MV-4-11 (cell line): ENCODE measurements at places on chromosomes 11 and 22.
A peak's percentile ranks its signal among the peaks of the same experiment; 100 is the strongest.

DNA sequence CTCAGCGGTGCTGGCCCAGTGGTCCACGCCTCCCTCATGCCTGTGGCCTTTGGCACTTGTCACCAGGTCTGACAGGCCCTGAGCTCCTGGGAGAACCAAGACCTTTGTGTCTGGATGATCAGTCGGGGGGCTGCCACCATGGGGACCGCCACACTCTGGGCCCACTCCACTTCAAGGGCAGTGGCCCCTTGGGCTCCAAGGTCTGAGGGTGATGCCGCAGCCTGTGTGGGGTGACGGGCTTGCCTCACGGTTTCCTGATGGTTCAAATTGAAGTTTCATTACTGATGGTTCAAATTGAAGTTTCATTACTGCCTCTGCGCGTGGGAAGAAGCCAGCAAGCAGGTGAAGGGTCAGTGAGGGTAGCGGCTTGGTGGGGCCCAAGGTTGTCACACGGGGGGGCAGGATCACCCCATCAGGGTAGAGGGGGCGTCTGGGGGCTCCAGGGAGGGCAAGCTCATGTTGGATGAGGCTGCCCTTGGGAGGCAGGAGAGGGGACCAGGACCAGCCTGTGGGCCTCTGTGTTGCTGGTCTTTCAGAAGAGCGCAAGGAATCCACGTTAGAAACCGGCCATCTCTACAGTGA is 27.5 kb downstream of the TRMU start:
- no peak for DNase-seq

GRCh38 chr22:23225724-23226496 is 45.6 kb downstream of the BCR start:
- DNase-seq, result no peak

- DNase-seq, result no peak
Observed at GRCh38 chr11:3796346-3796745, 1.0 kb downstream of the NUP98 start.

- DNase-seq, result peak; percentile 65
Observed at GRCh38 chr22:50276143-50276542, 6.0 kb upstream of the MAPK11 start.

DNA sequence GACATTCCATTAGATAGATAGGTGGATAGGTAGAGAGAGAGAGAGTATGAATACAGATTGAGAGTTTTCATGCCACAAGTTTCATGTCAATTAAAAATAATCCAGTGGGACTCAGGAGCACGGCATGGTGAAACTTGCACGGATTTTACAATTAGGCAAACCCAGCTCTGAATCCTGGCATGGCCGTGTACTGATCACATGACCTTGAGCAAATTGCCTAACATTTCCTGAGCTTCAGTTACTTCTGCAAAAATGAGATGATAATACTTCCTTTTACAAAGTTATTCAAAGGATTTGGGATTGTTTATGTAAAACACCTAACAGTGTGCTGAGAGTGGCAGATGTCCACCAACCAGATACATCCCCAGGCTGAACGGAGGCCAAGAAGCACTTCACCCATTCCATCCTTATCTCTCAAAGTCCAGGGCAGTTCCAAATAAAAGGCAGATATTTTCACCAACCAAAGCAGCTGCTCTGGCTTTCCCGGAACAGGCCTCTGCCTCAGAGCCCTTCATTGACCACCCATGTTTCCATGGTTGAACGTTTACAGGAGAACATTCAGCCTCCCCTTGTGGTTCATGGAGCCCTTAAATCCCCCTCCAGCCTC is 17.9 kb downstream of the APLNR start:
- DNase-seq, result peak; percentile 79
